ENCODE measurements at places on chromosomes 13 and 19.

- DNase-seq = no peak
Measured at GRCh38 chr19:44618640-44619357, 5.4 kb downstream of the IGSF23 start.

- no peak for DNase-seq
Measured at GRCh38 chr13:59012731-59013130, 1151.0 kb downstream of the DIAPH3 start.

- no peak for DNase-seq
Measured at GRCh38 chr13:43815204-43815603, 28.4 kb upstream of the ENOX1 start.

- no peak for DNase-seq
Measured at GRCh38 chr13:80473695-80474094, 132.8 kb upstream of the SPRY2 start.

Data from NCI-H1436 treated with DMSO at 0.1 percent for 48 hours (cell line).